Stimulated activated CD4-positive, alpha-beta T cell treated with anti-CD3 and anti-CD28 coated beads, Interleukin-15, amount 100 ng/mL, for 24 hours (primary cell): ENCODE measurements at places on chromosomes 2 and 18.

- DNase-seq = no peak
These were observed 151.8 kb upstream of the UNC80 start for GRCh38 chr2:209619782-209620181.

GRCh38 chr2:44392338-44392943 lies 30.7 kb downstream of the CAMKMT start:
- DNase-seq = peak; percentile 71

DNA sequence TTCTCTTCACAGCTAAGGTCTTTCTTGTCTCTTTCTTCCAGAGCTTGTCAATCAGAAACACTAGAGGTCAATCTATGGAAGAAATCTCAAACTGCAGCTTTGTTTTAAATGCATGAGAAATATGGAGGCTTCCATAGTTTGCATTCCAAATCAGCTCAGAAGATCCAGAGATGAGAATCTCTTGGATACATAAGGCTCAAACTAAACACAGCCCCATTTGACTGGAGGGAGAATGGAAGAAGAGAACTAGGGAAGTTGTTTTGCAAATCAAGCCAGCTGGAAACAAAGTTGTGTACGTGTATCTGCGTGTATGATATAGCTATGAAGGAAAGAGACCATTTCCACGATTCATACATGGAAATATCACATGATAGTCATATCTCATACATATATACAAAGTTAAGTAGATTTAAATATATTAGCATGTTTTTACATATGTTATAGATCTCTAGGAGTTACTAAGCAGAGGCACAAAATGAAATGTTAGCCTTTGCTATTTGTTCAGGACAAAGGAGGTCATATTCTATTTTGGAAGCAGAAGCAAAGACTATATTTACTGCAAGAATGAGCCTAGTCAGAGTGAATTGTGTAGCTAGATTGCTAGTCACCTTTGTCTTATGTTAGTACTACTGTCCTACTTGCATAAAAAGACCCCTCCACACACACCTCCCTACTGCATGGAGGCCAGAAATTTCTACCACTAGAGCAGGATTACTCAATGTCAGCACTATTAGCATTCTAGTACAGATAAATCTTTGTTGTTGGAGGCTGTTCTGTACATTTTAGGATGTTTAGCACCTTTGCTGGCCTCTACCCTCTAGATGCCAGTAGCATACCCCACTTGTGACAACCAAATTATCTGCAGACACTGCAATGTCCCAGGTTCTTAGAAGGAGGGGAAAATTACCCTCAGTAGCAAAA lies 303.5 kb upstream of the CHAC2 start:
- DNase-seq = no peak

- no peak for DNase-seq
These were observed 175.8 kb upstream of the PIEZO2 start for GRCh38 chr18:11324956-11325882.

GRCh38 chr2:20422402-20423271 lies 24.2 kb upstream of the RHOB start:
- DNase-seq = no peak

DNA sequence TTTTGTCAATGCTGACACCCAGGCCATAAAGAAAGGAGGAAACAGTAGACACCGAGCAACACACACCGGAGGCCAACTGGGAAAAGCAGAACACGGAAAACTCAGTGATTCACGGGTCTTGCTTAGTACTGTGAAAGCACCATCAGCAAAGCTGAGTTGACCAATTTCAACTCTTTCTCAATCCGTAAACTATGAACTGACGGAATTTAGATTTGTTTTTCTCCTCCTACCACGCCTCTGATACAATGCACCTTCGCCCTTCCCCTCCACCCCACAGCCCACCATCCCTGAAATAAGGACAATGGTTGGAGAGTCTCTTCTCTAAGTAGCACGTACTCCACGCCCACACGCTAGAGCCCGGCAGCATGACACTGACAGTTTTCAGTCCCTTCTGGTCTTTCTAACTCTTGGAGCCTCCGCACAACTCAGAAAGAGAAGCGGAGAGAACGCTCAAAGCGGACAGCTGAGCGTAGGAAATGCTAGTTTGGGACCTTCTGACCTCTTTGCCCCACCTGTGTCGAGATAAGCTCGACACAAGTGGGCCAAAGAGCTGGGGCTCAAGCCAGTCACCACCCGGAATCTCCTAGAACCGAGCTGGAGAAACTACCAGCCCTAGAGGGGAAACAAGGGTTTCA lies 669 bp downstream of the LNPK start:
- peak; percentile 76 for DNase-seq

- no peak for DNase-seq
These were observed 53.8 kb upstream of the CCDC68 start for GRCh38 chr18:55013086-55013485.

DNA sequence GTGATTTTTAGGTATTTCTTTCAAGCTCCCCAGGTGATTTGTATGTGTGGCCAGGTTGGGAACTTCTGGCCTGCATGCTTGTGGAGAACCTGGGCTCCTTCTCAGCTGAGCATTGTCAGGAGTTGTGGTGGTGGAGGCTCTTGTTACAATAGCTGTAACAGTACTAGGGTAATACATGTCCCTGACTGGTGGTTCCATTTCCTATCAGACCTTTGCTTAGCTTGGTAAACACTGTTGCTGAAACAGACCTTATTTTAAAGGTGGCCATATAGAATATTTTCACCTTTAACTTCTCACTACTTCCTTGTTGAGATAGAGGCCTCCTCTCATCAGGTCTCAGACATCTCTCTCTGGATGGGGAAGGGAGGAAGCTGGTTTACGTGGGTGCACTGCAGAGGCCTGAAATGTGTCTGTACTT lies 79.2 kb downstream of the SETBP1 start:
- peak; percentile 17 for DNase-seq

- no peak for DNase-seq
These were observed 119.9 kb downstream of the TFCP2L1 start for GRCh38 chr2:121165038-121165542.

DNA sequence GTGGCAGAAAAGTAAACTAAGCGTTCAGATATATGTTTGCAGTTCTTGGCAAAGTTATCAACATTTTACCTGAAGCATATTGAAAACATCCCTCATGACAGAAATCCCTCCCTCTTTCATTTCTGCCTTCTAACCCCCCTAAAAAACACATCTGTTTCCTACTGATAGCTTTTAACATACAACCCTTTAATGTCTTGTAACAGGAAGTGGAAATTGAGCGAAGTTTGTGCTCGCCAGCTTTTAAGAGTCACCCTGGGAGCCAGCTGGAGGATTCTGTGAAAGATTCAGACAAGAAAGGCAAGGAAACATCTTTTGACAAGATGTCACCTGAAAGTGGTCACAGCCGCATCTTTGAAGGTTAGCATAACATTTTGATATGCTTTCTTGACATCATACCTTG lies 247.4 kb downstream of the XIRP2 start:
- DNase-seq = no peak

DNA sequence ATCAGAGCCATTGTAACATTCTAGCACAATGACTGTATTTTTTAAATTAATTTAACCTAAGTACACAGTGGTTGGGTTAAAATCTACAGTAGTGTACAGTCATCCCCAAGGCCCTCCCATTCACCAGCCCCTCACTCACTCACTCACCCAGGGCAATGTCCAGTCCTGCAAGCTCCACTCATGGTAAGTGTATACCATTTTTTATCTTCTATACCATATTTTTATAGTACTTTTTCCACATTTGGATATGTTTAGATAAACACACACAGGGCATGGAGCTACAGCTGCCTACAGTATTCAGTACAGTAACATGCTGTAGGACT lies 72.1 kb downstream of the COPS8 start:
- no peak for DNase-seq
